ENCODE measurements at places on chromosomes 13 and 19.

- DNase-seq, result no peak
These were observed 1.3 kb upstream of the TGFB1 start for GRCh38 chr19:41355035-41355434.

DNA sequence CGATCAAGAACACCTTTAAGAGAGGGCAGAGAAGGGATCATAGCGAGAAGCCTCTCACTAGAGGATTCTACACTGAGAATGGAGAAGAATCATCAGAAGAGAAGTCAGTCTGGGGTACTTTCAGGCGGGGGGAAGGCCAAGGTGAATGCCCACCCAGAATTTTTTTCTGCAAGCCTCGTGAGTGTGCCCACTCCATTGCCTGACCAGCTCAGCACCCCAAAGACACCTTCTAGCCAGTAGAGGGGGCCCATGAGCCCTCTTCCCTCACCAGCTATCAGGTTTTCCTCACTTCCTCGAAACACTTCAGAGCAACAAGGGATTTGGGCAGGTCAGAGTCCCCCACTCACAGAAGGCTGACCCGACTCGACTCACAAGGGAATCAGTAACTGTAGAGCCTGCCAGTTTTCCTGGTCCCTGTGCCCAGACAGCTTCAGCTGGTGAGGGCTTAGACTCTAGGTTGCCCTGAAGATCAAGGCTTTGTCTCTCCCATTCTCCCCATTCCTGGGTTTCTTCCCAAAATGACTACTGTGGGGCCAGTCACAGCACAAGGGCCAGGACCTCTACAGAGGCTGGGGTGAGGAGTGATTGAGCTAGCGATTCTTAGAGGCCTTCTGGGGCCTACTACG, 18.4 kb downstream of the NLRP13 start:
- DNase-seq, result no peak

DNA sequence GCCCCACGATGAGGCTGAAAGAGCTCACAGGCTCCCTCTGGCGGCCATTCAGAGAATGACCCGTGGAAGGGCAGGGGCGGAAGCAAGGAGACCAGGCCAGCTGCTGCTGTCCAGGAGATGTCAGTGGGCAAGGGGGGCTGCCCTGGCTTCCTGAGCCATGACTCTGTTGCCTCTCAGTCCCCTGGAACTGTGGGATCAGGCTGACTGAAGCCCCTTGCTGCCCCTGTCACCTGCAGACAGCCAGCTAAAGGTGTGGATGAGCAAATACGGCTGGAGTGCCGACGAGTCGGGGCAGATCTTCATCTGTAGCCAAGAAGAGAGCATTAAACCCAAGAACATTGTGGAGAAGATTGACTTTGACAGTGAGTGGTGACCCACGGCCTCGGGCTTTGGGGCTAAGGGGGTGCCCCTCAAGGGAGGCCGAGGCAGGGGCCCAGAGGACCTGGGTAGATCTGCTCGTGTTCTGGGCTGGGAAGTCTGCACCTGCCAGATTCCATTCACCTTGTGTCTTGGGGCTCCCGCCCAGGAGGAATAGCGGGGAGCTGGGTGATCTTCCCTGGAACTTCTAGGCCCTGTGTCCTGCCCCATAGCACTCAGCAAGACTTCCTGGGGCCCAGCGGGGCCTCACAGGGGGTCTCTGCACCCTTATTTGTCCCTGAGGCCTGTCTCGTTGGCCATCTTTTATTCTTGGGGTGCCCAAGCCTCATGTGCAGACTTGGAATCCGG, 12.5 kb upstream of the ACTN4 start:
- DNase-seq, result peak; percentile 44

GRCh38 chr19:49581007-49581508, at the start of gene PRRG2:
Gene PRRG2 (plus strand): TSS chr19:49581316. CDS start chr19:49583220, 1,904 bp downstream.
- no peak for DNase-seq

DNA sequence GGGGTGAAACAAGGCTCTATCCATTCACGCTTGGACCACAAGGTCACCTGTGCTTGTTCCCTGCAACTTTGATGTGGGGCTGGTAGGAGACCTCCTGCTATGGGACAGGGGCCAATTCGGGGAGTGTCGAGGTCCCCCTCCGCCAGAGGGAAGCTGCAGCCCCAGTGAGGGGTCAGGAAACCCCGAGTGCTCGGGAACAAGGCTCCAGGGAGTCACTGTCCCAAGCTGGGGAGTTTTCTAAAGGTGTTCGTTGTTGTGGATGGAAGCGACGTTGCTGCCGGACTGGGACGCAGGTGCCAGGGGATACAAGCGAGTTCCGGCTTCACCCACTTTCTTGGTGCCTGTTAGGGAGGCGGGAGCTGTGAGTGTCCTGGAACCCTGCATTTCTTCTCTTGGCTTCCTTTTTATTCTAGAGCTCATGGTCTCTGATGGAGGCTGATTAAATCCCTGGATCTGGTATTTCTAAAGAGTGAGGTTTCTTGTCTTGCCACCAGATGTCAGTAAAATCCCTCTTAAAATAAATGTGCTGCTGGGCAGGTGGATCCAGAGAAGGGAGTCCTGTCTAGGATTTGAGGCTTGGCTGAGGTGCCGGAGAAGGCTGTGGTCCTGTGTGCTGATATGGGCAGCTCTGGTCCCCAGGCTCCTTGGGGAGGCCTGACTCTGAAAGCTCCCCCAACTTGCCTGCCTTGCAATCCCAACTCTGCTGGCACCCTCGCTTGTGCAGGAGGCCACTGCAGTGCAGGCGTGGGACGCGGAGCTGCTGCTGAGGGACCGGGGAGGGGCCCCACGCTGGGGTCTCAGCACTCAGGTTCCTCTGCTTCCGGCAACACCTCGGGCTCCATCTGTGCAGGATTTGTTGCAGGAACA, 153.9 kb downstream of the TEX29 start:
- DNase-seq, result no peak

- DNase-seq, result no peak
These were observed 93.4 kb downstream of the ABCC4 start for GRCh38 chr13:95207769-95208366.

DNA sequence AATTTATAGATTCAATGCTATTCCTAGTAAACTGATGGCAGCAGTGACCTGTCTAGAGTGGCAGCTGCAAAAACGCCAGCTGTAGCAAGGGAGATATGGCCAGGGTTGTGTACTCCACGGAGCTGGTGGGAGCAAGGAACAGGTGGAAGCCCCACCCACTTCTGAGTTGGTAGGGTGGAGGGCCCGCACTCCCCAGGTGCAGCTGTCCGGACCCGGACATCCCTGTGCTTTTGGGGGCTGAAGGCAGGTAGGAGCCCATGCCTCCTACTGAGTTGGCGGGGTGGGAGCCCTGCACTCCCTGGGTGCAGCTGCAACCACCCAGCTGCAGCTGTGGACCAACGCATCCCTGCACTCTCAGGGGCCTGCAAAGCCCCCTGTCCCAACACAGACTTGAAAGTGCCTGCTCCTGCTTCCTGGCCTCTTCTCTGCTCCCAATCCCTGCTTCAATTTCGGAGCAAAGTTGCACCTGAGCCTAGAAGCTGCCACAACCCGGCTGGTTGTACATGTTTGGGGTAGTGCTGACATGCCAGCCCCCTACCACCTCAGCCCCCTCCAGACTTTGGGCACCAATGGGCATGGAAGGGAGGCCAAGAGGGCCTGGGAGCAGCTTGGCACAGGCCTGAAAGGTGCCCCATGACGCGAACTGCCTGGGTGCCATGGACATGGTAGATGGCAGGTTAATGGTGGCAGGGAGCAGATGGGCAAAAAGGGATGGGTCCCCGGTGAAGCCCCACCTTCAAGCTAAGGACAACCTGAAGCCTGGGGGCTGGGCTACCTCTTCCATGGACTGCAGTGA, 19.8 kb downstream of the UGGT2 start:
- no peak for DNase-seq

- no peak for DNase-seq
These were observed 5.2 kb downstream of the DUXA start for GRCh38 chr19:57161985-57162539.

DNA sequence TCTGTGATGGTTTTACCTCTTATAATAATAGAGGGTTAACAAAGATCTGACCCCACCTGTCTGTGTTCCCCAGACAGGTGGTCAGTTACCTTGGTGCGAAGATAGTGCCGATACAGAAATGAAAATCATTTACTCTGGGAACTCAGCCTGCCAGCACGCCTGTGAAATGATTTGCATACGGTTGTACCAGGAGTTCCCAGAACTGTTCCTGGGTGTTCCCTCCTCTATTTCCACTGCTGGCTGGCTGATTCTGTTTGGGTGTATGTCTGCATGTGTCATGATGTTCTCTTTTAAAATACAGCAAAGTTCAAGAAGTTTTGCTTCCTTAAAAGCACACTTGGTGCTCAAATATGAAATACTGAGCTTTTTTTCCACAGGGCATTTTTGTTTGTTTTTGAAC, 527.1 kb downstream of the FGF9 start:
- no peak for DNase-seq

- DNase-seq, result no peak
These were observed 11.4 kb downstream of the SBNO2 start for GRCh38 chr19:1162404-1163282.

DNA sequence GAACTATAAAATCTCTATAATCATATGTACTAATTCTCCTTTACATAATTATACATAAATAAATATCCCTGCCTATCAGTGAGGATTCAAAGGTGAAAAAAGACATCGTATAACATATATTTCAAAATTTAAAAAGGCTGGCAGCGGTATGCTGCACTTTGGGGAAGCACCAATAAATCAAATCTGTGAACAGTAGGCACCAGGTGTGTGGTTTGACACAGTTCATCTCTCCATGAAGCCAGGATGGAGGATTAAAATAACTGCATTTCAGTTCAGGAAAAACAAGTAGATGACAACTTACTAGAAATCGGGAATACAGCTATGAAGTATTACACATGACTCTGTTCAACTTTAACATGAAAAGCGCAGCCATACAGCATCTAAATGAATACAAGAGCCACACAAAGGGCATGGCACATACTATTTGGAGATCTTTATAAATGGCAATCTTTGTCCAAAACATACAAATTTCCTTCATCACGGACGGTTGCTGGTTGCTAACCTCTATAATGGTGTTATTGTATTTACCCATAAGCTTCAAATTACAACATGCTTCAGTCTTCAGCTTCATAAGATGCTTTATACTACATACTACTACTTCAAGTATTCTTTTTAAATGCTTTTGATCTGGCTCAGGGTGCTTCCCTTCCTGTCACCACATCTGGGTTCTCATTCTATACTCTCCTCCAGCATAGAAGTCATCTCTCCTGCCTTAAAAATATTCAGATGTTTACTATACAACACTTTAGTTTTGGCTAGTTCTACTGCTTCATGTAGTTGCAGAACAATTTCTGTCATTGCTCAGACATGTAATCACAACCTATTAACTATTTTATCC, 128.7 kb downstream of the KLF12 start:
- no peak for DNase-seq

DNA sequence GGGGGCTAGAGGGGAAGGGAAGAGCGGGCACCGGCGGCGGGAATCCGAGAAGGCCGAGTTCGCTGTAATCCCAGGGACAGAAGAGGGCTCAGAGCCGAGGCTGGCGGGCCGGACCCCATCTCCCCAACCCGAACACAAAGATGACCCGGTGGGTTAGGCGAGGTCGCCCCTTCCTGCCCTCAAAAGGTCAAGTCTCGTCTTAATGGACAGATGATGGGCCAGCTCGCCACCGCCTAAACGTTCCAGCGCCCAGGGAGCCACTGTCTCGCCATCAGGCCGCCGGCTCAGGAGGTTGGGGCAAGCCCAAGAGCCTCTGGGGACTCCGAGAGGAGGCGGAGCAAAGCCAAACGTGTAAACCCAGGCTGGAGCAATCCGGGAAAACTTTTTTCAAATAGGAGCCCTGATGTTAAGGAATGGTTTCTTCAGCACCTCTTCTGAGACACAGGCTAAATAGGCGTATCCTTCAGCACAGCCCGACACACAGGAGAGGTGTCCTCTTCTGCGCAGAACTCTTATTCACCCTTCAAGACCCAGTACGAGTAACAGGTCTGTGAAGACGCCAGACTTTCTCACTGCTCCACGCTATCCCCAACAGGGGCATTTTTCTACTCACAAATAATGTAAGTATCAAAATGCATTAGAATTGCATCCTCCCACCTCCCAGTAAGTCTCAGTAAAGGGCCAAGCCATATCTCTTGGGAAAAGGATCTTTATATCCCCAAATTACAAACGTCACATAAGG, 6.3 kb upstream of the POU4F1 start:
- no peak for DNase-seq

DNA sequence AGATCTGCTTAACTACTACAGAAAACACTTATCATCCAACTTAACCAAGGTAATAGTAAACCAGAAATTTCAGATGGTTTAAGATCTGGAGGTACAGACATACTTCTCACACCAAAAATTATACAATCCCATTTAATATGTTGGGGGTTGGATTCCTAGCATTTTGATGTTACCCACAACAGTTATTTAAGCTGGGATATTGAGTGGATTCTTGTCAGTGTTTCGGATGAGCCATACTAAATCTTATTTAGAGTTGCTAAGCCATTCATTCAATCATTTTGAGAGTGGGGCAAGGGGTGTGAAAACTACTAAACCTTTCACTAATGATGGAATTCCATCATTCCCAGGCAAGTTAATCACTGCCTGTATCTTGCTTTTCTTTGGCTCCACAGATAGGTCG, 40.6 kb downstream of the KATNAL1 start:
- DNase-seq, result no peak
